ENCODE measurements at places on chromosomes 7 and 10.

- H3K4me3 ChIP-seq: no peak overlapping the region
- H3K4me1 ChIP-seq: no peaks in the 10 kb centered on the region
- H3K27ac ChIP-seq: no peak overlapping the region
- no peaks in the 10 kb centered on the region for H3K27me3 ChIP-seq
- H3K36me3 ChIP-seq: no peaks in the 10 kb centered on the region
These were observed 40.5 kb downstream of the AOAH start for GRCh38 chr7:36683695-36684357.

- no peaks in the 10 kb centered on the region for H3K27me3 ChIP-seq
- no peak overlapping the region for H3K4me3 ChIP-seq
- no peak for DNase-seq
These were observed 6.4 kb downstream of the HEPACAM2 start for GRCh38 chr7:93219868-93220267.

DNA sequence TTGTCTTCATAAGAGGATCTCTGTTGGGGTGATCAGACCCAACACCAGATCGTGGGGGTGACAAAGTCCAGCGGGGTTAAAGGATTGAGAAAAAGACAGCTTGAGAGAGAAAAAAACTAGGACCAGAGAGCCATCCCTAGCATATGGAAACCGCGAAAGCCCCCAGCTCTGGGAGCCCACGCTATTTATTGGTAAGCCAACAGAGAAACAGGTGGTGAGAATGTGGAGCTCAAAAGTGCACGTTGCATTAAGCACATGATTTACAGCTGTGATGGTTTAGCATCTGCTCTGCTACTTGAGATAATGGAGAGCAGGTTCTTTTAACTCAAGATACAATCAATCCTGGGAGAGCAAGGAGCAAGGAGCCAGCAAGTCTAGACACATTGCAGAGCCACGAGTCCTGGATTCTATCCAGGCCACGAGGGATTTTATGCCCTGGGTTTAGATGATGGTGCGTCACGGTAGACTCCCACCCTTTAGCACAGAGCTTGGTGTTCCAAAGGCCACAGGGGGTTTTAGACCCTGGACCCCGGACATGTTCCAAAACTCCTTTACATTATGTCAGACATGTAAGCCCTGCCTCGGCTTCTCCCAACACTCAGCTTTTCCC lies 755.2 kb upstream of the SORCS1 start:
- no peak for DNase-seq
- no peak overlapping the region for H3K4me3 ChIP-seq
- no peaks in the 10 kb centered on the region for H3K36me3 ChIP-seq
- no peaks in the 10 kb centered on the region for H3K4me1 ChIP-seq
- H3K27ac ChIP-seq: no peak overlapping the region
- H3K27me3 ChIP-seq: no peaks in the 10 kb centered on the region

- no peaks in the 10 kb centered on the region for H3K36me3 ChIP-seq
- no peak overlapping the region for H3K4me3 ChIP-seq
- no peaks in the 10 kb centered on the region for H3K27me3 ChIP-seq
- H3K27ac ChIP-seq: no peak overlapping the region
- no peak for DNase-seq
These were observed 121.3 kb downstream of the CHN2 start for GRCh38 chr7:29315892-29316270.

DNA sequence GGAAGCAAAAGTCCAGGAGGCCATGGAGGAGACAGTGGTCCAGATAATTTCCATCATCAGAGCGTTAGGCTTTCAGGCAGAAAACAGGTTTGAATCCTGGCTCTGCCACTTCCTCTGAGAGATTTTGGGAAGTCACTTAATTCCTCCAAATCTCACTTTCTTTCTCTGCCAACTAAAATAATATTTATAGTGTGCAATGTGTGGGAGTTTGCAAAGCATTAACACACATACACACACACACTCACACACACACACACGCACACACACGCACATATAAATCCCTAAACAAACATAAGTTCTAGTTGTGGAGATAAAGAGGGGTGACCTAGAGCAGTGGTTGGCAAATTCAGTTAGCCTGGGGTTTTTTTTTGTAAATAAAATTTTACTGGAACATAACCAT lies 84.8 kb downstream of the TRIL start:
- no peak overlapping the region for H3K27ac ChIP-seq
- H3K4me3 ChIP-seq: no peak overlapping the region
- H3K27me3 ChIP-seq: no peaks in the 10 kb centered on the region
- H3K4me1 ChIP-seq: no peaks in the 10 kb centered on the region
- no peaks in the 10 kb centered on the region for H3K36me3 ChIP-seq
- DNase-seq: no peak

DNA sequence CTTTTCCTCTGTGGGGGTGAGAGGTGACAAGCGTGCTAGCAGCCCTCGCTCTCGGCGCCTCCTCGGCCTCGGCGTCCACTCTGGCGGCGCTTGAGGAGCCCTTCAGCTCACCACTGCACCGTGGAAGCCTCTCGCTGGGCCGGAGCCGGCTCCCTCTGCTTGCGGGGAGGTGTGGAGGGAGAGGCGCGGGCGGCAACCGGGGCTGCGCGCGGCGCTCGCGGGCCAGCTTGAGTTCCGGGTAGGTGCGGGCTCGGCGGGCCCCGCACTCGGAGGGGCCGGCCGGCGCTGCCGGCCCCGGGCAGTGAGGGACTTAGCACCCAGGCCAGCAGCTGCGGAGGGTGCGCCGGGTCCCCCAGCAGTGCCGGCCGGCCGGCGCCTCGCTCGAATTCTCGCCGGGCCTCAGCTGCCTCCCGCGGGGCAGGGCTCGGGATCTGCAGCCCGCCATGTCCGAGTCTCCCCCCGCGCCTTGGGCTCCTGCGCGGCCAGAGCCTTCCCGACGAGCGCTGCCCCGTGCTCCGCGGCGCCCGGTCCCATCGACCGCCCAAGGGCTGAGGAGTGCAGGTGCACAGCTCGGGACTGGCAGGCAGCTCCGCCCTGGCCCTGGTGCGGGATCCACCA lies 352.8 kb upstream of the PODXL start:
- DNase-seq: no peak
- no peak overlapping the region for H3K4me3 ChIP-seq
- H3K4me1 ChIP-seq: no peaks in the 10 kb centered on the region
- H3K27me3 ChIP-seq: peaks cover 2% of the 10 kb centered on the region

DNA sequence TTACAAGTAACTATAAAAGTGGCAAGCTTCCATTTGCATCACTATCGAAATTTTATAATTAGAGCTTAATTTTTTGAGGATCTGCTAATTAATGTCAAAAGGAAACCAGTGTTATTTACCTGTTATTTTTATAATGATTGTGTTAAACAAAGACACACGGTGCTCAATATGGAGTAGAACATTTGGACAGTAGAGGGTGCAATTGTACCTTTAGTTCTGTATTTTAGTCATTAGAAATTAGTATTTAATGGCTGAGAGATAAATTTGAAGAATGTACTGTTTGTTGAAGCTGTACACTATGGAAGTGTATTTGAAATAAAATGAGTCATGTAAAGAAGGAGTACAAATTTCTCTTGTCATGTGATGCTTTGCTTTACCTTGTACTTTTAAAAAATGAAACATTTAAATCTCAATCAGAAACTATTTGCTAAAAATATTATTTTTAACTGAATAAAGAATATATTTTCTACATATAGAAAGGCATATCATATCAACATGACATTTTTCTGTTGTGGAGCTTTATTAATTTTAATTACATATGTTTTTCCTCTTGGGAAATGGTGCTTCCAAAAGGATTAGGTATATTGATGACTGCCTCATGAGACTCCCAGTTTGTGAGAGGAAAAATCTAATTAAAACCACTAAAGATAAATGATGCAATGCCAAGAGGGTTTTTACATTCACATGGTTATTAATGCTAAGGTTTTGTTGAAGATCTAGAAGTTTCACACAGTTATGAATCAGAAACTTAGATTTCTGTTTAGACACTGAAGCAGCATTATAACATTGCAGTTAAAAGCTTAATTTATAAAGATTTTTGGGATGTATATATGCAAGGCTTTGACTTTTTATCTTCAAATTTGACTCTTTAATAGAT lies 10.4 kb upstream of the PRKG1 start:
- no peaks in the 10 kb centered on the region for H3K27me3 ChIP-seq
- no peaks in the 10 kb centered on the region for H3K36me3 ChIP-seq
- no peak for DNase-seq
- H3K27ac ChIP-seq: no peak overlapping the region
- no peaks in the 10 kb centered on the region for H3K4me1 ChIP-seq

- H3K36me3 ChIP-seq: no peaks in the 10 kb centered on the region
- H3K4me3 ChIP-seq: no peak overlapping the region
- H3K27ac ChIP-seq: no peak overlapping the region
- H3K27me3 ChIP-seq: peaks cover 3% of the 10 kb centered on the region
These were observed 249.3 kb upstream of the PFKP start for GRCh38 chr10:2817940-2818636.

GRCh38 chr7:17554341-17555015 lies 256.0 kb downstream of the AHR start:
- H3K27me3 ChIP-seq: no peaks in the 10 kb centered on the region
- no peak overlapping the region for H3K4me3 ChIP-seq
- H3K36me3 ChIP-seq: no peaks in the 10 kb centered on the region
- no peak for DNase-seq
- H3K4me1 ChIP-seq: no peaks in the 10 kb centered on the region

GRCh38 chr10:90920986-90921666 lies at the start of gene ANKRD1:
Gene ANKRD1, minus strand, starts transcription at chr10:90921087. Its CDS starts 60 bp downstream, at chr10:90921027.
- no peak for DNase-seq
- no peak within 1 kb of the TSS for H3K4me3 ChIP-seq
- no peaks in the 10 kb centered on the region for H3K27me3 ChIP-seq
- no peak within 1 kb of the TSS for H3K27ac ChIP-seq
- no peaks in the 10 kb centered on the region for H3K4me1 ChIP-seq
- H3K36me3 ChIP-seq: no peaks in the 10 kb centered on the region

- DNase-seq: no peak
- no peak overlapping the region for H3K27ac ChIP-seq
- no peaks in the 10 kb centered on the region for H3K27me3 ChIP-seq
- H3K36me3 ChIP-seq: no peaks in the 10 kb centered on the region
These were observed 81.8 kb downstream of the SGMS1 start for GRCh38 chr10:50541921-50542320.

- no peak for DNase-seq
- no peaks in the 10 kb centered on the region for H3K36me3 ChIP-seq
- H3K4me1 ChIP-seq: no peaks in the 10 kb centered on the region
These were observed 523.9 kb upstream of the NRP1 start for GRCh38 chr10:33858326-33858725.

- DNase-seq: no peak
- H3K27me3 ChIP-seq: no peaks in the 10 kb centered on the region
- no peaks in the 10 kb centered on the region for H3K36me3 ChIP-seq
- no peak overlapping the region for H3K27ac ChIP-seq
These were observed 9.1 kb downstream of the SLC13A4 start for GRCh38 chr7:135718794-135719437.

DNA sequence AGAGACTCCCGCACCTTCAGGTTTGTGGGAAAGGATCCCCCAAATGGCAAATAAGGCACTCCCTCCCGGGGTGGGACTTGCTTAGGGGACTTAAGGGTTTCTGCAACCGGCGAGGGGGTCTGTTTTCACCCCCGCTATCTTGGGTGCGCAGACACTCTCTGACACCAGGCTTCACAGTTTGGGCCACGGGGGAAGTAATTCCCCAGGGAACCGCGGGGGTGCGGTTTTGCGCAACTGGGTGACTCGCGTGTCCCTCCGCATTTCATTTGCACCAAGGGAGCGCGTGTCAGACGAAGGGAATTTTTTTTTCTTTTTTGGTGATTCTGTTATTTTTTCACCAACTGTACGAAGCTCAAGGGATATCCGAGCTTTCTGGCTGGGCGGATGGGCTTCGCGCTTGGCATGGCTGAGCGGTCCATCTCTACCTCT lies 1.7 kb downstream of the GRM8 start:
- peaks cover 38% of the 10 kb centered on the region for H3K27me3 ChIP-seq
- DNase-seq: no peak

DNA sequence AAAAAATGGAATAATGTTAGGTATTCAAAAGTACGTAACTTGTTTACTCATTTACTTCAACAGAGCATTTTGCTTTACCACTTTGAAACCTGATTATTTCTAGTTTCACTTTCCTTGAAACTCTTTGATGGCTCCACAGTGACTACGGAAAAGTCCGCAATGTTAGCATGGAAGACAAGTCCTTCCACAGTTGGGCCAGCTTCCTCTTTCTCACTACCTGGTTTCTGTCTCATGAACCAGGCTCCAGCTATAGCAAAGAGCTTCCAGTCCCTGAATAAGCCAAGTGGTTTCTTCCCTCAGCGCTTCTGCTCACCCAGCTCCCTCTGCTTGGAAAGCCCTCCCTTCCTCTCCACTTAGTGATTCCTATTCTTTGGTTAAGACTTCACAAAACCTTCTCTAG lies 44.8 kb upstream of the SLC16A12 start:
- H3K27me3 ChIP-seq: no peaks in the 10 kb centered on the region
- no peak overlapping the region for H3K4me3 ChIP-seq
- H3K36me3 ChIP-seq: no peaks in the 10 kb centered on the region
- DNase-seq: no peak
- H3K27ac ChIP-seq: no peak overlapping the region
- no peaks in the 10 kb centered on the region for H3K4me1 ChIP-seq

DNA sequence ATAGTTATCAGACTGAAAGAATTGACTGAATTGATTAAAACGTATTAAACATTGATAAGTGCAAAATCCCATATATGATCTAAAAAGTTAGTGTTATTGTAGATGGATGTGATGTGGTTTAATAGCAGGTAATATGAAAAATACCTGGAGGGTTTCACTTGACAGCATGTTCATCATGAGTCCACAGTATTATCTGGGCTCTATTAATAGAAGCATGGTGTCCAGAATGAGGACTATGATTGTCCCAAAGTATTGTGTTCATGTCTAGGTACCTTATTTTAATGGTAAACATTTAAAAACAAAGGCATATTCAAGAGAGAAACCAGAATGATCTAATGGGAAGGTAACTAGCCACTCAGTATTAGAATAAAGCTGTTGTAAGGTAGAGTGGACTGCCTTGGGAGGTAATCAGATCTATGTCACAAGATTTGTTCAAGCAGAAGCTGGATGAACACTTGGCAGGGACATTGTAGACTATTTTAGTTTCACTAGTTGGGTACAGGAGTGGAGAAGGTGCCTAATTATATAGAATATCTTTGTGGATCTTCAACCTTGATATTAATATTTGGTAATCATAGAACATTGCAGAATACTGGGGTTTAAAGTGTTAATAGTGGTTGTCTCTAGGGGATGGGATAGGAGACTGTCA lies 43.5 kb downstream of the MCU start:
- no peaks in the 10 kb centered on the region for H3K36me3 ChIP-seq
- no peaks in the 10 kb centered on the region for H3K4me1 ChIP-seq
- no peak for DNase-seq
- no peak overlapping the region for H3K27ac ChIP-seq
- no peak overlapping the region for H3K4me3 ChIP-seq
- no peaks in the 10 kb centered on the region for H3K27me3 ChIP-seq

- no peaks in the 10 kb centered on the region for H3K4me1 ChIP-seq
These were observed 465.5 kb upstream of the NRP1 start for GRCh38 chr10:33799944-33800323.
